ENCODE measurements at places on chromosomes 5 and 9. TPM values are rescaled to one million over a fixed set of nuclear protein-coding genes. Genes with fewer than 3 reads are reported as not detected.

The FGF1 gene
- 0.36 TPM for total RNA-seq

The SNX30 gene
- 7.9 TPM for total RNA-seq

The NKD2 gene
- 2.5 TPM for total RNA-seq

The ACSL6 gene
- 0.12 TPM for total RNA-seq

The SPINK6 gene
- not detected for total RNA-seq

The IFNA2 gene
- not detected for total RNA-seq
